ENCODE measurements at places on chromosomes 13 and 19. TPM values are rescaled to one million over a fixed set of nuclear protein-coding genes. Genes with fewer than 3 reads are reported as not detected.

DNA sequence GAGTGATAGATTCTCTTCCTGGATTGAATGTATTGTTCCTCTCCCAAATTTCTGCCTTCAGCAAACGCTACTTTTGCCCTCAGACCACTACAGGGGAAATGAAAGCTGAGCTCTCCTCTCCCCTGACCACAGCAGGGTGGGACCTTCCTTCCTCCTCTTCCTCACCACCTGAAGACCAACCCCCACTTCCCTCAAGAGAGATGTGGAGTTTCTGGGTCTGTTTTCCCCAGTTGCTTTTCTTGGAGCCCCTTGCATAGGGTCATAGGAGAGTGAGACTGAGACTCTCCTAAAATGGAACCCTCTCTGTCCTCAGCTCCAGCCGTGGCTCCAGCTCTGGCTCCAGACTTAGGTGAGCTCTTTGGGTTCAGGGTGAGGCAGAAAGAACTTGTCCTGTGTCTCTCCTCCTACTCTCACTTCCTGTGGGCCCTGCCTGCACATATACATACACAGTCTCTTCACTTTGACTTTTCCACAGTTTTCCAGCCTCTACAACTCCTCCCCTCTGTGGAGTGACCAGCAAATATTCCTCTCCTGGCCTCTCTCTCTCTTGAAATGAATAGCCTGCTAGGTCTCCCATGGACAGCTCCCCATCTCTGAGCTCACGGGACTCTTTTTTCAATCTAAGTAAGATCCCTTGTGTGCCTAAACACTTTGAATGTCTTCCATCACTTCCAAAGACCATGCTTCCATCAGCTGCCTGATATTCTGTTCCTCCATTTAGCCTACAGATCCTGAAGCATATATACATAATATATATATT lies 19.2 kb upstream of the ZNF175 start:
- no peak for DNase-seq

- DNase-seq = no peak
Measured at GRCh38 chr13:114130837-114131582, 1.4 kb downstream of the RASA3 start.

GRCh38 chr19:17339088-17339741 lies 1.9 kb downstream of the GTPBP3 start:
- no peak for DNase-seq

GRCh38 chr13:28636677-28637317 lies 22.1 kb upstream of the POMP start:
- DNase-seq = peak; percentile 67

DNA sequence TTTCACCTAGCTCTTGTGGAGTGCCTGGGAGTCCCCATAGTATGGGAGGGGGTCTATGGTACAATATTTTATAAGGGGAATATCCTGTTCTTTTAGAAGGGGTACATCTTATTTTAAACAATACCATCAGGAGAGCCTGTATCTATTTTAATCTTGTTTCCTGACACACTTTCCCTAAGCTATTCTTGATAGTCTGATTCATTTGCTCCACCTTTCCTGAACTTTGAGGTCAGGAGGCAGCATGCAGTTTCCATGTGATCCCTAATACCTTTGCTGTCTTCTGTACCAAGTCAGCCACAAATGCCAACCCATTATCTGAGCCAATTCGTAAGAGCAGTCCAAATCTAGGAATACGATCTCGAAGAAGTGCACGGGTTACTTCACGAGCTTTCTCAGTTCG lies 86.2 kb downstream of the SLC25A15 start:
- no peak for DNase-seq

Gene ZNF549
- 6.9 TPM for polyA plus RNA-seq
